ENCODE measurements at places on chromosomes 1 and 21. TPM values are rescaled to one million over a fixed set of nuclear protein-coding genes. Genes with fewer than 3 reads are reported as not detected.

The ZNF695 gene
- 15.9 TPM for total RNA-seq

The TIE1 gene
- total RNA-seq, result not detected

The PCP4 gene
- total RNA-seq, result not detected

The KCNK1 gene
- not detected for total RNA-seq

The LORICRIN gene
- not detected for total RNA-seq

The SLC6A17 gene
- total RNA-seq, result not detected

The RSPH1 gene
- total RNA-seq, result 0.45 TPM

DNA sequence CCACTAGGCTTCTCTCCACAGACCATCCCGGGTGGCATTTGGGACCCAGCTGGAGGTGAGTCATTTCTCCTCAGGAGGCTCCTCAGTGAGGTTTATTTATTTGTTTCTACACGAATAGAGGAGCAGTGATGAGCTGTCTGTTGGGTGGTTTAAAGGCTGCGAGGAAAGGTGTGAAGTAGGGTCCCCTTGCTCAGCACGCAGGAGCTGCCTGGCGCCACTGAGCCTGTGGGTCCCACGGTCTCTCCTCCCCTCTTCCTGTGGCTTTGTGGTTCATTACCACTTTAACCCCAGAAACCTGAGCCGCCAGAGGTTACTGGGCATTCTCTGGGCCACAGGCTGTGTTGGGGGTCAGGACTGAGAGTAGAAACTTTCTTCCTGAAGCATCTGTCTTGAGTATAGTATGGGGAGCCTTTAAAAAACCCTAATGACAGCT is 39.9 kb downstream of the IL6R start:
- peak; percentile 51 for DNase-seq

GRCh38 chr1:115404911-115405310 is 66.9 kb upstream of the NGF start:
- DNase-seq, result no peak

DNA sequence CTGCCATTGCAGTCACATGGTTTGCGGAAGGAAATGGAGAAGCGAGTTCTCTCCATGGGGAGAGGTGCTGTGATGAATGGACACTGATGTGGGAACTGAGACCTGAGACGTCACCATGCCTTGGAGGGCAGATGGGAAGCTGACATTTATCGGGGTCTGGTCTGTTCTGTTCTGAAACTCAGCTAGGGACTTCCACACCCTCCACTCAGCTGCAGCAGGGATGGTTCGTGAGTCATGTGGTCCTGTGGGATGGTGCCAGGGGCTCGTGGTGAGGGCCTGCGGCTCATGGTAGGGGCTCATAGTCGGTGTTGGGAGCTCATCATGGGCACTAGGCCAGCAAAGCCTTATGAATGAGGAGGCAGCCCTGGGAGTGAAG is 6.1 kb downstream of the GPR137B start:
- no peak for DNase-seq

GRCh38 chr1:24555591-24556413 is at the start of gene NCMAP:
Gene NCMAP (plus strand): TSS chr1:24556087. CDS start chr1:24595431, 39,344 bp downstream.
- no peak for DNase-seq

- no peak for DNase-seq
Measured at GRCh38 chr1:151284013-151284577, 2.0 kb downstream of the ZNF687 start.

- no peak for DNase-seq
Measured at GRCh38 chr21:25912402-25912746, 177.6 kb downstream of the GABPA start.

DNA sequence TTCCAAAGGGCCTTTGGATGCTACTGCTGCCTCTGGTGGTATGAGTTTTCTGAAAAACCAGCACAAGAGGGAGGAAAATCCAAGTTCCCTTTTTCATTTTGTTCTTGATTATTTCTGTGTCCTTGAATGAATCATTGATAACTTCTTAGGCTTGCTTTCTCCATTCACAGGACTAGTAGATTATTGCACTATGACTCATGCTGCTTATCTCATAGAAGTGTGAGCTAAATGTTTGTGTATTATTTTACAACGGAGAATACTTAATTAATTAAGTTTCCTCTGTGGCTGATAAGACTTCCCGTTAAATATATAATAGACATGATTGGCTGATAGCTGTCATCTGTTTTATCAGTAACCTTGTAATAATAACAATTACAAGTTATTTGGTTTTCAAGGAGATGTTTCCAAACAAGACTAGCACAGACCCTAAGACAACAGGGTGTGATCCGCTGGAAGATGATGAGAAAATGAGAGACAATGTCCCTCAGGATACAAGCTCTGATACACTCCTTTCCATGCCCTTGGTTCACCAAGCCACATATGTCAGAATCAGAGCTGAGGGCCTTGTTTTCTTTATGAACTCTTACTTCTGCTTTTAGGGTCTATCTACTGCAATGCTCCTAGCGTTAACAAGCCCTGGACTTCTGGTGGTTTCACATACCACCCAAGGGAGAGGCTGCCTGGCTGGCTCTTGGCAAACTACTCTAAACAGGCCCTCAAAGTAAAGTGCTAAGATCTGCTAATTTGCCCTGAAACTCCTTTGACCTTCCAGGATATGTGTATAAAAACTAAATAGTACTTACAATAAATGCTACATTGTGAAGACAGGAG is 1078.3 kb downstream of the TTLL7 start:
- DNase-seq, result no peak

DNA sequence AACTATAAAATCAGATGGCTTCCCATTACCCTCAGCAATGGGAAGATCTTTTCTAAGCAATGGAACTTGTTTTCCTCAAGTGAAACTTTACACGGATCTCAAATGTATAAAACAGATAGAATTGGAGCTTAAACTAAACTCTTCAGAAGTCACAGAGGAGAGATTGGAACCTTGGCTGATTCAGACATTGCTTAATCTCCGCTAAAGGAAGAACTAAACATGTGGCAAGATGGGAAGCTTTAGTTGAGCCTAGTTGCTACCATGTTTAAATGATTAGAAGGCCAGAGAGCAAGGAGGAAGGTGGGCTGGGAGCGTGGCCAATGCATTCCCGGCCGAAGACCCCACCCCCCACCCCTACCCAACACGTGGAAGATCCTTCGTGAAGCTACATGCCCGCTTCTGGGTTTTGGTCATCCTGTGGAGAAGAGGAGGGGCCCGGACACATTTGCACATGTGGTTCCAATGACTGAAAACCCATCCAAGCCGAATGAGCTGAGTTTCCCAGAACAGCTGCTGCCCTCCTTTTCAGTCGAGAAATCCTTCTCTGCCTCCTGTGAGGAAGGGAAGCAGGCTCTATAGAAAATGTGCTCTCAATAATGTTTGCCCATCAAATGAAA is 164.3 kb downstream of the MIS18A start:
- DNase-seq, result no peak

DNA sequence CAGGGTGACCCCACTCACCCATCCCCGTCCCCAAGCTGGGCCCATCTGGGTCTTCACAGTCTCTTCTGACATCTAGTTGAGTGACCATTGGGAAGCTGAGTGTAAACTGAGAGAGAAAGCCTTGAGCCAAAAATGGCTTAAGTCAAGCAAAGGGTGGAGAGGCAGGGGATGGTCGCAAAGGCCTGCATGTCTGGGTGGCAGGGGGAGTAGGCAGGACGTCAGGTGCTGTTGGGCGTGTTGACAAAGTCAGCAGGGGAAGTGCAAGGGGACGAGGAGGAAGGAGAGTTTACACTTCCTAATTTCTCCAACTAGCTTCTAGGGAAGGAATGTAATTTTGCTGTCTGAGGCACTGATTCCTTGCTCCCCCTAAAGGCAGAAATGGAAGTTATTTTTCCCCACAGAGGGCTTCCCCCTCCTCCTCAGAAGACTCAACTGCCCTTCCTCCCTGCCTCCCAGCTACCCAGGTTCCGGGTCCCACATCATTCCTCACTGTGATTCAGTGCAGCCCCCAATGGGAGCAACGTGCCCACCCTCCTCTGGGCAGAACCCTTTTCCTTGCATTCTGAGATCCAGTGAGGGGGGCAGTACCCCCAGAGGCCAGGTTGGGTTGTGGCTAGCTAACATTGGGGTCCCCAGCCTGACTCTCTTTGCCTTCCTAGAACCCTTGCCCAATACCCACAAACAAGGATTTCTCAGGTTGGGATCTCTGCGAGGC is 1.2 kb upstream of the ADORA1 start:
- peak; percentile 42 for DNase-seq

- DNase-seq, result no peak
Measured at GRCh38 chr1:53196017-53196484, 573 bp upstream of the CPT2 start.

Data from A673 (cell line).